ENCODE measurements at places on chromosomes 2 and 18.

GRCh38 chr18:50107468-50107977, 87.4 kb downstream of the MYO5B start:
- no peak for DNase-seq

- DNase-seq: no peak
Measured at GRCh38 chr2:69717861-69718273, 24.1 kb upstream of the ANXA4 start.

DNA sequence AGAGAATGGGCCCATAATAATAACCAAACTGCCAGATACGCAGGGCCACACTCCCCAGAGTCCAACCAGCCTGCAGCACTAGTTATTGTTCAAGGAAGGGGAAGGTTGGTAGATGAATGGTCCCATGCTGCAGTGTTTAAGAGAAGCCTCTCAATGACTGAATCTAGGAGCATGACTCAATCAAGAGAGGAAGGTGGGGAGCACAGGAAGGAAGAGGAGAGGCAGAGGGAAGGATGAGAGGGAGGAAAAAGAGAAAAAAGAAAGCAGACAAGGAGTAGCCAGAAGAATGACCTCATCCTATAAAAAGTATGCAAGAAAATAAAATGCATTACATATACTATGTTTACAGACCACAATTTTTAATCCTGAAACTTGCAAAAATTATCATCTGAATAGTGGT, 174.5 kb downstream of the TCF4 start:
- no peak for DNase-seq

DNA sequence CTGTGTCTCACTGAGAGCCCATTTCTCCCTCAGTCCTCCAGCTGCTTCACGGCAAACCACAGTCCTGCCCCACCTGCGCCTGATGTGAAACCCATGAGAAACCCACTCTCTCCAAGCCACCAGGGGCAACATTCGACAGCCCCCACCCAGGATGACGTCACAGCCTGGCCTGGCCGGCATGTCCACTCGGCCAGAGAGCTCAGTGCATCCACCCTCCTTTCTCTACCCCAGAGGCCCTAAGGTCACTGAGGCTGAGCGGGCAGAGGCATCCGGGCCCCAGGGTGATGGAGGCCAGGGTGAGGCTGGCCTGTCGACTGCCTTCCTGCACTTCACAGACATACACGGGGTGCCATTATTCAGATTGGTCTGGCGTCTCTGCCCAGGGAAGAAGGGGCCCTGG, 402.7 kb upstream of the MYT1L start:
- no peak for DNase-seq

Measured in CD4-positive, alpha-beta T cell treated with Interleukin-10 for 1 hour (primary cell).